NCI-H2171 treated with DMSO at 0.1 percent for 48 hours (cell line): ENCODE measurements at places on chromosomes 5 and 9.

DNA sequence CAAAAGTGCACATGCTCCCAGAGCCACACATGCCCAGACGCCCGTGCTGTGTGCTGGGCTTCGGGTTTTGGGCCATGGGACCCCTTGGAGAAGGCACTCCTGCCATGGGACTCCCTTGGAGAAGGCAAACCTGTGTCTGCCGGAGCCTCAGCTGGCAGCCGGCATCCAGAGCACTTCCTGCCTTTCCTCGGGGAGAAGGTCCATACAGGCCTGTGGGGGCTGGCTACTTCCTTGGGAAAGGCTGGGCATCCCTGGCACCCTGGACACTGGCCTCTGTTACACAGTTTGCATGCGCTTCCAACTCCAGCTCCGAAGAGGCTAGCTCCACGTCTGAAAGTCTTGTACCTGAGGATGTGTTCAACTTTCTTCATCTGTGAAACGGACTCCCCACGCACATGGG is 14.7 kb upstream of the IRX4 start:
- DNase-seq = no peak

GRCh38 chr5:169416583-169417196 is 115.8 kb upstream of the SLIT3 start:
- DNase-seq = peak; percentile 72

DNA sequence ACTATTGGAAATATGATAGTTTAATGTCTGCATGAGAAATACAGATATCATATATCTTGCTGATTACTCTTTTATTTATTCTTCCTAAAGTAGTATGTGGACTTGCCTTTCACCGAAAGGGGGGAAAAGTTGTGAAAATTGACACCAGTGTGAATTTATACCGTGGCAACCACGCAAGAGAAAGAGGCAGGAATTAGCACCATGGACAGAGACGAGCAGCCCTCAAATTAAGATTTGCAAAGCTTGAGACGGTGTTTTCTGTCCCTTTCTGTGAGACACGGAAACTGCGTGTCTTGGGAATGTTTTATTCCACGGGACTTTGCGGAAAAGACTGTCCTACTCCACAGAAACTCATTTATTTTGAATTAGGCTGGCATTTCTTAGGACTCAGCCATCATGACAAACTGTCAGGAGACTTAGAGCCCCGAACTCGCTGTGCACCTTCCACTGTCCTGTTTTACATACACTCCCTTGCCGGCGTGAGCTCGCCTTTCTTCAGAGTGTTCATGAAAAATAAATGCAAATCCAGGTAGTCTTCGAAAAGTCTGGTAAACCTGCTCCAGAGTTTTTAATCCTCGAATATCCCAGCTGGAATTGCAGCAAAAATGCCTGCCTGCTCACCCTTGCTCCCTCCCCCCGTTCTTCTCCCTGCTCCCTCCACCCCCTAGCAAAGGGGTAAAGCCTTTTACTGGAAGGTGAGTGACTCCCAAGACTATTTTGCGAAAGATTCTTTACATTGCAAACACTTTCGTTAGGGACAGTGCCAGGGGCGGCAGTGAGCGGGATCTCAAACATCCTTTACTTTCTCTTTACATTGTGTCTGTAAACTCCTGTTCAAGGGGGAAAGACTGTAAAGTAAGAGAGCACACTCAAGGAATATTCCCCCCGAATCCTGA is 3.8 kb upstream of the ELAVL2 start:
- no peak for DNase-seq

DNA sequence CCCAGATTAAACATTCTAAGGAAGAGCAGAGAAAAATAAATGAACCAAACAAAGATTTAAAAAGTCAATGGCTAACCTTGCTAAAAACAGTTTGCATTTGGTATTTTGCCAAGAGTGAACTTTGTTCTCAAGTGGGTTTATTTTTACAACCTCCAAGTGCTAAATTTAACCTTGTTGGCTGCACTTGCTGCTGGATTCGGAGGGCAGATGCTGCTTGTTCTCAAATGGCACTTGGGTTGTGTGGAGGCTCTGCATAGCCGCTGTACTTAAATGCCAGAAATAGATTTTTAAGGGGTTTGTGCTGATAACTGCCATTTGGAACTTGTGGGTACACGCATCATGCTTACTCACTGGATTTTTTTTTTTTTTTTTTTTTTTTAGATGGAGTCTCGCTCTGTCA is 13.3 kb upstream of the SPATA24 start:
- peak; percentile 85 for DNase-seq

DNA sequence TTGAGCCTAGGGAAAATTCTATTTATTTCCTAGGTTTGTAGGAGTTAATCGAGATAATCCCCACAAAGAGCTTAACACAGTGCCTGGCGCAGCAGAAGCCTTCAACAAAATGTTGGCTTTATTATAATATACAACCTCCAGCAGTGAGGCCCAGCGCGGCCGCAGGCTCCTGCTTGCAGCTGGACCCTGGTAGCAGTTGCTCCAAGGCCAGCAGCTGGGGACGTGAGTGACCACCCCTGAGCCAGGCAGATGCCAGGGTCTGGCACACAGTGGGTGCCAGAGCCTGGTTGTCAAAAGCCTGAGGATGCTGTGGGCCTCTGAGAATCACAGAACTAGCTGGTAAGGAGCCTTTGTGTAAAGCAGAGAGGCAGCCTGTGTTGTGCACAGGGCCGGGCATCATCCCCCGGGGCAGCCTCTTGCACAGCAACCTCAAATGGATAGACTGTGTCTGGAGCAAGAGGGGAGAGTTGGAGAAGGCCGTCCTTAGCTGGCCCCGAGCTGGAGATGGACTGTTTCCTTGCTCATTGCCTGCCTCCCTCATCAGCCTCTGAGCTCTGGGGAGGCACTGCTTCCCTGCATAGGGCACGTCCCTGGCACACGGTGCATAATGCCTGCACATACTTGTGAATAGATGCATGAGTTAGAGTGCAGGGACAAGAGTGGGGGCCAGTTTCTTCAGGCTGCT is 17.3 kb downstream of the CSF1R start:
- DNase-seq = no peak

GRCh38 chr5:139794067-139794846 is 1.4 kb upstream of the PSD2 start:
- DNase-seq = no peak

DNA sequence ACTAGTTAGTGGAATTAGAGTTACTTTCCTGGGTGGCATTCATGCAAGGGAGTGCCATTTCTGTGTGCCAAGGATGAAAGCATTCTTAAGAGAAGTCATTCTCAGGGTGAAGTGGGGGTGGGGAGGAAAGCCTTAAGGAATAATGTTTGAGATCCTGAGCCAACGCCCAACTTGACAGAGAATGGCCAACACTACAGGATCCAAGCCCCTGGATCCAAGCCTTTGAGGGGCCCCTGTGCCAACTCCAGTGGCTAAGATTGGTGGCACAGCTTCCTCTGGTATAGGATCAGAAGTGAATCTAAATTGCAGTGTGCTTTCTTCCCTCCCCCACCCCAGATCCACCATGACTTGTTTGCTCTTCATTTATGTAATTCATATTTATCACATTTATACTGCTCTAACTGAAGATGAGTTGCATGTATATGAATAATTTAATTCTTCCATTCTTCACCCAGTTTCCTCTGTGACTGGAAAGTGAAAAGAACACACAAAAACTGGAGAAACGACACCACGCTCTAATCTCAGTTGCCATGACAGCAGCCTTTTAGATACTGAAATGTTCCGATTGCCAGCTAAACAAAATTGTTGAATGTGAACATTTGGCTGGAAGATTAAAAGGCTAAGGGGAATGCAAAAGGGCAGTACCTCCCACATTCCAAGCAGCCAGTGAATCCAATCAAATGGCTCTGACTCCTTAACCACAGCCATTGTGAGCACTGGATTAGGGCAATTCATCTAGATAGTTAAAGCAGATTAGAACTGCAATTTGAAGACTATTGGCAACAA is 4.5 kb downstream of the ZNF608 start:
- DNase-seq = no peak

DNA sequence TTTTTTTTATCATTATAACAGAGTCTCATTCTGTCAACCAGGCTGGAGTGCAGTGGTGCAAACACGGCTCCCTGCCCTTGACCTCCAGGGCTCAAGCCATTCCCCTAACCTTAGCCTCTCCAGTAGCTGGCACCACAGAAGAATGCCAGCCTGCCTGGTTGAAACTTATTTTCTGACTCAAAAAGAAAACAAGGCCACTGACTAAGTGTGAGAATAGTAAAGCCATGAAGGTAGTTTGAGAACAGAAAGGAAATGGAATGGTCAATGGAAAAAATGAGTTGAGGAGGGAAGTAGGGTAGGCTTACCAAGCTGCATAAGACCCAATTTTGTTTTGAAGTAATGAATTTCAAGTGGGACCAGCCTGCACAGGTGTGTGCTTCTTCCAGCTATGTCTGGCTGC is 82.8 kb upstream of the RORB start:
- no peak for DNase-seq

GRCh38 chr5:64505769-64506566 is at the start of gene RGS7BP:
RGS7BP (plus strand) TSS chr5:64506015; CDS start chr5:64506625, 610 bp downstream.
- peak; percentile 63 for DNase-seq

DNA sequence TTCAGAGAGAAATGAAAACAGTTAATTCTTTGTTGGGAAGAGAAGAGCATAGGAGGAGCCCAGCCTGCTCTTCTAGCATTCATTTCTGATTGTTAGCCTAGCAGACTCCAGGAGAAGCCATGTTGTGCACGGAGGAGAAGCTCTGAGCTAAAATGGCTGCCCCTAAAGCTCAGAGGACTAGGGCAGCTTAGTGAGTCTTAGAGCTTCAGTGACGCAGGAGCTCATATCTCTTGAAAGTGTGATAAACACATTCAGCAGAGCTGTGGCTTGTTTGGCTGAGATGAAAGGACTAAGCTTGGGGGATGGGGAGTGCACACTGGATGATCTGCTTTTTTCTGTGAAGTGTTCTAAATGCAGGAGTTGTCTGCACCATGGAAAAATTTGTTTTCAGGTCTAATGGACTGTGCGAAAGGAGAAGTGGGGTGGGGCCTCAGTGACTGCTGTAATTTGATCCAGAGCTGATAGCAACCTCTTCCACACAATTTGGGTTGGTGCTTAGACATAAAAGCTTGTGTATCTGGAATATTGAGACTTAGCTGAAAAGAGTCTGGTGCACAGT is 58.5 kb downstream of the ZNF462 start:
- DNase-seq = peak; percentile 63

DNA sequence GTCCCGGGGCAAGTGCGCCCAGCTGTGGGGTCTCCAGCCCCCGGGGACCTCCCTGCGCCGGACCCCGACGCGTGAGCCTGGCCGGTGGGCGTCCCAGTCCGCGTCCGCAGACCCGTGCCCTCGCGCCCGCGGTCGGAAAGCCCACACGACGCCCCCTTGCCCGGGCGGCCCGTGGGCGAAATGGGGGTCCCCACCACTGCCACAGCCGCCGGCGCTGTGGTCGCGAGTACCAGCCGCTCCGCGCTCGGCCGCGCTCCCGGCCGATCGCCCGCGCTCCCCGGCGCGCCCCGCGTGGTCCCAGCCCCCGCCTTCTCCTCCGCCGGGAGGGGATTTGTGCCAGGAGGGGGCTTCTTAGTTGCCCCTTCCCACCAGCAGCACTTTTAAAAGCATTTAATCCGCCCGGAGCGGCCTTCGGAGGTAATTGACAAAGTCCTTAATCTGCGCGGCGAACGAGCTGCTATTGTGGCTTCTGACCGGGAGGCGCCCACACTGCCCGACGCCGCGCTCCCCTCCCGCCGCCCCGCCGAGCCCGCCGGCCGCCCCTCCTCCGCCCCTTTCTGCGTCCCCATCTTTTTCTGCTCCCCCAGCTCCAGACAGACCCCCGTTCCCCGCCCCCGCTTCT is 469 bp upstream of the FIBCD1 start:
- peak; percentile 17 for DNase-seq

- no peak for DNase-seq
Measured at GRCh38 chr9:92654481-92655301, 15.2 kb downstream of the IPPK start.

- no peak for DNase-seq
Measured at GRCh38 chr5:84438456-84438855, 53.8 kb upstream of the EDIL3 start.

GRCh38 chr9:129307227-129307970 is 129.3 kb upstream of the IER5L start:
- no peak for DNase-seq

GRCh38 chr5:153713943-153714342 is 223.5 kb downstream of the GRIA1 start:
- no peak for DNase-seq

GRCh38 chr9:36245906-36246305 is 12.3 kb downstream of the GNE start:
- DNase-seq = no peak

- DNase-seq = no peak
Measured at GRCh38 chr5:83724001-83724400, 3.3 kb upstream of the HAPLN1 start.

DNA sequence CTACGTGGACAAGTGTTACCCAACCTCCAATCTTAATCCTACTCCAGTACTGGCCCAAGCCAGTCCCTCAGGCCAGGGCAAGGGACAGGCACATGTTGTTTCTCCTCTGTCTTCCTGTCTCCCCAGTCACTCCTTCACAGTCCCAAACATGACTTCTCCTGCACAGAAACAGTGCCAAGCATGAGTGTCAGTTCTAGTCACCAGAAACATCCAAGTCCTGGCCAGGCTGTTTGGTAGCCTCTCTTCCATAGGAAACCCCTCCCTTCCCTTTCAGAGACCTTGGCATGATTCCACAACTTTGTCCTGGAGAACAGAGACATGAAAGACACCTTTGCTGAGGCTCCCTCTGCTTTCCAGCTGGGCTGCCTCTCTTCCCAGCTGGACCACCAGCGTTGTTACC is 56.2 kb upstream of the SLC2A8 start:
- DNase-seq = no peak

GRCh38 chr5:172102913-172103626 is 85.0 kb downstream of the STK10 start:
- no peak for DNase-seq

DNA sequence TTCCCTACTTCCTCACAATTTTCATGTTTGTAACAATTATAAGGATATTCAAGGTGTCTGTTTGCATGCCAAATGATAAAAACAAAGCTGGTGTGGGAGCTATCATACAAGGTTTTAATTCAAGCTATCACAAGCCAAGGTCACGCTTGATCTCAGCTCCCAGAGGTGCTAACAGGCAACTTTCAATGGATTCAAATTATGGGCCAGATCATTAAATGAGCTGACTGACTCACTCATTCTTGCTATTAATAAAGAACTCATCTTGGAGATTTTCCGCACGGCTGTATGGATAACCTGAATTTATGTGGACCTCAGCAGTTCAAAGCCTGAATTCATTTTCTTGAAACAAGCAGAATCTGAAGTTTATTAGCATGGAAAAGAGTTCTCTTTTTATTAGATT is 267.3 kb upstream of the CDH6 start:
- no peak for DNase-seq

DNA sequence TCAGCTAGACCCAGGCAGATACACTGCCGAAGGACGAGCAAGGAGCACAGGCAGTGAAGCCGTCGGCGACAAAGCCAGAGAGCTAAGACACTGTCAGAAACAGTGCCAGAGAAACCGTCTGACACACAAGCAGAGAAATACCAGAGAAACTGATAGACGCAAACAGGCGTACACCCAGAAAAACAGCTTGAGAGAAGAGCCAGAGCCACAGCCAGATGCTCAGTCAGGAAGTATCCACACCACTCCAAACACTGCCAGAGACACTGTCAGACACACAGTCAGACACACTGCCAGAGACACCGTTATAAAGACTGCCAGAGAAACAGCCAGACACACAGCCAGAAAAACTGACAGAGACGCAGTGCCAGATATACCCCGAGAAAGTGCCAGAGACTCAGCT is 19.1 kb downstream of the CNTFR start:
- peak; percentile 14 for DNase-seq
